Hippocampal formation (tissue), 2 donors: ENCODE measurements at places on chromosomes 12 and 14.

- no peak for DNase-seq
Measured at GRCh38 chr14:76836029-76836630, 9.9 kb downstream of the LRRC74A start.

GRCh38 chr12:30753751-30754382 lies 884 bp downstream of the CAPRIN2 start:
- no peak for DNase-seq

DNA sequence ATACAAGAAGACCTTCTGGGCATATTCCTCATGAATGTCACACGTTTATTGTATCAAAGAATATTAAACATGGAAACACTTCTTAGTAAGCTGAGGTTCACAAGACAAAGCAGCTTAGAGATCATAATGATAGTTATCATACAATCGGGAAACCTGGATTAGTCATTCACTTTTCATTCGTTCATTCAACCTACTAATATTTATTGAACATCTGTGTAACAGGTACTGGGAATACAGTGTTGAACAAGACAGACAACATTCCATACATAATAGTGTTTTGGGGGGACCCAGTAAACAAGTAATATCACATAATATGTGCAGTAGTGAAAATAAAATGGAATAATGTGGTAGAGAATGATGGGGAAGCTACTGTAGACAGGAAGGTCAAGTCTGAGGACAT lies 100.6 kb upstream of the GRIP1 start:
- no peak for DNase-seq

GRCh38 chr12:131928080-131928710 lies 881 bp upstream of the PUS1 start:
- DNase-seq: no peak

DNA sequence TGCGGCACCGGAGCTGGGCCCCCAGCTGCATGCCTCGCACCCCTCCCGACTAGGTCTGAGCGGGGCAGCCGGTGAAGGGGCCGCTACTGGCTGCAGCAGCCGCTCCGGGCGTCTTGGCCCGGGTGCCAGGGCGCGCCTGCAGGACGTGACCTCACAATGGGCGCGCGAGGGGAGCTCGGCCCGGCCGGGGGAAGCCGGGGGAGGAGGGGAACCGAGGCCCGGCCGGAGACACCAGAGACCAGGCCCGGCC lies 353 bp downstream of the BAG5 start:
- no peak for DNase-seq

DNA sequence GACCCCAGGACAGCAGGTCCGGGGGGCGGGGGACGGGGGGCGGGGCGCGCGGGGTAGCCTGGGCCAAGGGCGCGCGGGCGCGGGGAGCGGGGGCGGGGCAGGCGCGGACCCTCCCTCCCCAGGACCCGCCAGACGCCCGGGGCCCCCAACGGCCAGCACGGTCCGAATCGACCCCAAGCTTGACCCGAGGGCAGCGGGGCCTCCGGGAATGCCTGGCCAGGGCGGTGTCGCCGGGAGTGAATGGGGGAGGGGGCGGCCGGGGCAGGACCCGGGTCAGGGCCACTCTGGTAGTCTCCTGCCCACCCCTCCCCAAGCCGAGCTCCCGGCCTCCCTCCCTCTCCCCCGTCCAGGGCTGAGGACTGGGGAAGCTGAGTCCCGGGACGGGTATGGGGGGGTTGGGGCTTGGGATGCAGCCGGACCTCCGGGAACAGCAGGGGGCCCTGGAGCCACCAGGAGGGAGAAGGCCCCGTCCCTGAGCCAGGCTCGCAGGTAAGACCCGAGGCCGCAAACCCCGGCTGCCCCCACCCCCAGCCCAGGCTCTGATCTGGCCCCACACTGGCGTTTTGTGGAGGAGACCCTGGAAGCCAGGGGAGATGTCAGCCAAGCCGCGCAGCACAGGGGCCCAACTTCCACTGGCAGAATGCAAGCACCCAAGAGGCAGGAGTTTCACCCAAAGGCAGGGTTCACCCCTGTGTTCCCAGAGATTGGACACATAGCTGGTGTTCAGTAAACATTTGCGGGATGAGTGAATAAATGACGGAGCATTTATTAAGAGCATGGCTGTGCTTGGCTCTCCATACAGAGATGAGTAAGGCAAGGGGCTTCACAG lies 545 bp upstream of the GALNT9 start:
- no peak for DNase-seq
